ENCODE measurements at places on chromosomes 4 and X. TPM values are rescaled to one million over a fixed set of nuclear protein-coding genes. Genes with fewer than 3 reads are reported as not detected.

- DNase-seq: no peak
Observed at GRCh38 chr4:168637872-168638756, 141.3 kb downstream of the PALLD start.

GRCh38 chr4:8104491-8105305 lies 53.9 kb downstream of the ABLIM2 start:
- no peak for DNase-seq

- DNase-seq: no peak
Observed at GRCh38 chr4:83248486-83248885, 36.1 kb downstream of the COQ2 start.

DNA sequence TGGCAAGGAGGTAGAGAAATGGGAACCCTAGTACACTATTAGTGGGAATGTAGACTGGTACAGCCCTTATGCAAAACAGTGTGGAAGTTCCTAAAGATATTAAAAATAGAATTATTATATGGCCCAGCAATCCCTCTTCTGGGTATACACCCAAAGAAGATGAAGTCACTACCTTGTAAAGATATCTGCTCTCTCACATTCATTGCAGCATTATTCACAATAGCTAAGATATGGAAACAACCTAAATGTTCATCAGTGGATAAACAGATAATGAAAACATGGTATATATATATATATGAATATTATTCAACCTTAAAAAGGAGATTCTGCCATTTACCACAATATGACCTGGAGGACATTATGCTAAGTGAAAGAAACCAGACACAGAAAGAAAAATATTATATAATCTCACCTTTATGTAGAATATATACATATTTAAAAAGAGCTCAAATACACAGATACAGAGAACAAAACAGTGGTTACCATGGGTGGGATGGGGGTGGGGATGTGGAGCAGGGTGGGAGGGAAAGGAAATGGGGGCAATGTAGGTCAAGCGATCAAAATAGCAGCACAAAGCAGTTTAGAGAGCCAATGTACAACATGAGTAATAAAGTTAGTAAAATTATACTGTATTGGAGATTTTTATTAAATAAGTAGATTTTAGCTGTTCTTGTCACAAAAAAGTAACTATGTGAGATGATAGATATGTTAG lies 138.6 kb downstream of the SPRY1 start:
- DNase-seq: no peak

Gene PAGE3
- total RNA-seq: not detected

GRCh38 chrX:128717635-128718578 lies 665.7 kb upstream of the ACTRT1 start:
- no peak for DNase-seq

All from omental fat pad (tissue), 4 donors.